ENCODE measurements at places on chromosomes 12 and 14.

- no peak for DNase-seq
These were observed 13.0 kb downstream of the TRMT61A start for GRCh38 chr14:103541709-103542604.

DNA sequence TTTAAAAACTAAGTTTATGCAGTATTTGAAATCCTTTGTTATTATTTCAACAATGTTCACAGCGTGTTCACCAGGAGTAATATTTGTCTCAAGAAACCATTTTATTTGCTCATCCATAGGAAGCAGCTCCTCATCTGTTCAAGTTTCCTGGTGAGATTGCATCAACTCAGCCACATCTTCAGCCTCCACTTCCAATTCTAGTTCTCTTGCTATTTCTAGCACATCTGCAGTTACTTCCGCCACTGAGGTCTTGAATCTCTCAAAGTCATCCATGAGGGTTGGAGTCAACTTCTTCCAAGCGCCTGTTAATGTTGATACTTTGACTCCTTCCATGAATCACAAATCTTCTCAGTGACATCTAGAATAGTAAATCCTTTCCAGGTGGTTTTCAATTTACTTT is 18.0 kb downstream of the CLEC9A start:
- no peak for DNase-seq

DNA sequence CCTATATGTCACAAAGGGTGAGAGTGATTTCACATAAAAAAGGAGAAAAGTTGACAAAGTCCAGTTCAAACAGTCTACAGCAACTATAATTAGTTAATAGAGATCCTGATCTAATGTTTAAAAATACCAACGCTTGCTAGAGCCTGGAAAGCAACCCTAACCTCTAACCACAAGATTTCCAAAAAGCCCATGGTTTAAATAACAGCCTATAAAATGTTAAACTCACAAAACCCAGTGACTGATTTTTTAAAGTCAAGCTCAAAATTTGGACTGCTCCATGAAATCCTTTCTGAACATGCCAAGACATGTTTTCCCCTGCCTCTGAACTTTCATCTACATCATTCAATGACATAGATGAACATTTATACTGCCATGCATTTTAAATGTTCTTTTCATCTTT is 81.6 kb downstream of the PLEKHG7 start:
- DNase-seq = peak; percentile 75

DNA sequence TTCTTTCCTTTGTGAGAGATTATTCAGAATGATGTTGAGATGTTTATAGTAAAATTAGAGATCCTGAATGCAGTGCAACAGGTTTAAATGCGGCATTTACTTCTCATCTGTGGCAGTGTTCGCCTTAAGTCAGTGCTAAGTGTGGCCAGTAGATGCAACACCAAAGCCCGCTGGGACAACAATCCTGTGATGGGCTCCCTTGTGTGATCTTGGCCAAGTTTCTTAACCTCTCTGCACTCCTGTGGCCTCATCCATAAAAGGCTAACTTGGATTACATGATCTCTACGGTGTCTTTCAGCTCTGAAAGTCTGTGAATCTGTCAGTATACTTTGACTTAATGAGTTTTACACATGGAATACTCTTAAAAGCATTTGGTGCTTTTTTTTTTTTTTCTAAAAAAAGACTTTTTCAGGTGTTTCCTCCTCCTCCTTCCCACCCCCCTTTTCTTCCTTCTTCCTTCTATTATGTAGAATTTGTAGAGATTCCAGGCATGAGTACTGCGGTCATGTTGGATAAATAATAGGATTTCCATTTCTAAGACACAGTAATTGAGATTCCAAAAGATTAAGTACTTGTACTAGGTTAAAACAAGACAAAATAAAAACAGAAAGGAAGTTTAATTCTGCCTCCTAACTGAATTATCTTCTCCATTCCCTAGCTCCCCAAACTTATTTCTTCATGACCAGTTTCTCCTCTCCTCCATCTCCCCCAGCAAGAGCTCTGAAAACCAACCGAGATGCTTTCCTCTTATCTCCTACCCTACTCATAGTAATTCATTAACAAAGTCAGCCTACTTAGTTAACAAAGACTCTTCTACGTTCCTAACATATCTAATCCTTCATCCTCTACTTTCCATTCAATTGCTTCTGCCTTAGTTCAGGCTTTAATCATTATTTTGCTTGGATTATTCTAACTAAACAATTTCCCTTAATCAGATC is 42.2 kb upstream of the NAV3 start:
- no peak for DNase-seq

Measured in BJ (cell line).